ENCODE measurements at places on chromosomes 6 and 20.

GRCh38 chr6:13026557-13026956, 301.8 kb downstream of the TBC1D7 start:
- no peak for DNase-seq

DNA sequence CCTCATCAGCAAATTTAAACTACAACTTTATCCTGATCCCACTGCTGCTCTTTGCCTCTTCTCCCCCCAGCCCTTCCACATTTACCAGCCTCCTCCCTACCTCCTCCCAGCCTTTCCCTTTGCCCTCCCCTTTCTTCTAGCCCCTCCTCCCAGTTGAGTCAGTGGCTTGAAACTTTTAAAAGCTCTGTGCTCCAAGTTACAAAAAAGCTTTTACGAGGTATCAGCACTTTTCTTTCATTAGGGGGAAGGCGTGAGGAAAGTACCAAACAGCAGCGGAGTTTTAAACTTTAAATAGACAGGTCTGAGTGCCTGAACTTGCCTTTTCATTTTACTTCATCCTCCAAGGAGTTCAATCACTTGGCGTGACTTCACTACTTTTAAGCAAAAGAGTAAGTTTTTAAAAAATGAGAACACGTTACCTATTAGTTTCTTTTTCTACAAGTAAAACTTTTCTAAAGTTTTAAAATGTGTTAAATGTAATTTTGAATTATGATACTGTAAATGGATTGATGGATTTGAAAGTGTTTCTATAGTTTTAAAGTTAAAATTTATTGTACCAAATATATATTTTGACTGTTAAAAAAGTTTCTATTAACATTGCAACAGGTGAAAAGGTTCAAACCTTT, at the start of gene GJA1:
Gene GJA1, plus strand, starts transcription at position 203 of the 626 bp plus-strand sequence. CDS start 11,202 bp downstream, outside the sequence.
- DNase-seq, result peak; percentile 8

GRCh38 chr20:63498960-63499337, at the start of gene EEF1A2:
EEF1A2 (minus strand) TSS chr20:63499083; CDS start chr20:63497763, 1,320 bp downstream.
- DNase-seq, result peak; percentile 29

- DNase-seq, result no peak
Observed at GRCh38 chr6:75012018-75012417, 193.8 kb downstream of the COL12A1 start.

DNA sequence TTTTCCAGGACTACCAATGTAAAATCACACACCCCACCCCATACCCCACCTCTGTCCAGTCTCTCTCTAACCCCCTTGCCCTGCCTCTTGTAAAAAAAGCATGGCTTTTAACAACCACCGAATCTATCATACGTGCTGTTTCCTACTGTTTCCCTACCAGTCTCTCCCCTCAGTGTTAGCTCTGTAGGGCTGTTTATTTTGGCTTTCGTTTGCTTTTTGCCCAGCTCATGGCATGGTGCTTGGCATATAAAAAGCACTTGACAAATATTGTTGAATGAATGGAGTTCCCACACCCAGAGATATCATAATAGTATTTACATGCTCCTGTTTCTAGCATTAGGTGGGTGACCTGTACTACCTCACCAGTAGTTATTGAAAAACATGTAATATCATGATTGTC, 148.2 kb downstream of the OPRM1 start:
- DNase-seq, result no peak

DNA sequence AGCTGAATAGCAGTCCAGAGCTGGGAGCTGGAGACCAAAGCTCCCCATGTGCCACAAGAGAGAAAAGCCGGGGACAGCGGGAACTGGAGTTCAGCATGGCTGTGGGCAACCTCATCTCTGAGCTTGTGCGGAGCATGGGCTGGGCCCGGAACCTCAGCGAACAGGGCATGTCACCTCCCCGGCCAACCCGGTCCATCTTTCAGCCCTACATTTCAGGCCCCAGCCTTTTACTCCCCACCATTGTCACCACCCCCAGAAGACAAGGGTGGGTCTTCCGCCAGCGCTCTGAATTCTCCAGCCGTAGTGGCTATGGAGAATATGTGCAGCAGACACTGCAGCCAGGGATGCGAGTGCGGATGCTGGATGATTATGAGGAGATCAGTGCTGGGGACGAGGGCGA, 4.0 kb downstream of the CUL9 start:
- no peak for DNase-seq

DNA sequence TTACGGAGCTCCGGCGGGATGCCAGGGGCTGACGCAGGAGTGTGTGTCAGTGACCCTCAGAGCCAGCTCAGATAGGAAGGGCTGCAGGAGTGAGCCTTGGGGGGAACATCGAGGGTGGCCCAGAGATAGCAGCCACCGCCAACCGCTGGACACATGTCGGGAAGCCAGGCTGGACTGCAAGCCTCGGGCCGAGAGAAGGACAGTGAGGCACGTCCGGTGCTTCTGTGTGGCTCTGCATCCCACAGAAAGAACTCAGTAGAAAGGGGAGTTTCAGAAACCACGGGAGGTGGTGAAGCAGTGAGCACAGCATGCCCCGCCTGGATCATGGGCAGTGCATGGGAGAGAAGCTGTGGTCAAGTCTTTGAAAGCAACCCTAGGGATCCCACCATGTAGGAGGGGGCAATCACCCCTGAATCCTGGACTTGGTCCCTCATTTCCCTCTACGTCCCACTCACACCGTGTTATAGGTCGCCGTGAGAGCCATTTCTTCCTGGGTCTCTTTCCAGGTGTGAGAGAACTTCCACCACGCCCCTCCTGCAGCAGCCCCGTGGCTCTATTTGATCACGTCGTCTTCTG, 383.7 kb upstream of the CDH4 start:
- DNase-seq, result no peak

GRCh38 chr6:149043476-149044130, 273.9 kb upstream of the TAB2 start:
- DNase-seq, result peak; percentile 50

- DNase-seq, result no peak
Observed at GRCh38 chr6:170212956-170213636, 77.8 kb downstream of the DLL1 start.

DNA sequence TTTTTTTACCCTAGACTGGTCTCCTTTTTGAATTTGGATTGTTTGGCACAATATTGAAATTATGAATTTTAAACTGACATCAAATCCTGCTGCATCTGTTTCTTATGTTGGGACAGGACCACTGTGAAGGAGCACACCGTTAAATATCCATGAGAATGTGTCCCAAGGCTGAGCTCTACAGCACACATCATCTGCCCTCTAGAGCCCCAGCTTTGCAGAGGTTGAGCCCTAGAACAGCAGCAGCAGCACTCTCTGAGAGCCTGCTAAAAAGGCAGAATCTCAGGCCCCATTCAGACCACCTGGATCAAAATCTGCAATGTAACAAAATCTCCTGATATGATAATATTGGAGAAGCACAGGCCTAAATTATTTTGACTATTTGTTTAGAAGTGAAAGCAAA, 192.1 kb upstream of the CCN2 start:
- DNase-seq, result no peak

GRCh38 chr6:162344646-162345010, 382.9 kb downstream of the PRKN start:
- no peak for DNase-seq

DNA sequence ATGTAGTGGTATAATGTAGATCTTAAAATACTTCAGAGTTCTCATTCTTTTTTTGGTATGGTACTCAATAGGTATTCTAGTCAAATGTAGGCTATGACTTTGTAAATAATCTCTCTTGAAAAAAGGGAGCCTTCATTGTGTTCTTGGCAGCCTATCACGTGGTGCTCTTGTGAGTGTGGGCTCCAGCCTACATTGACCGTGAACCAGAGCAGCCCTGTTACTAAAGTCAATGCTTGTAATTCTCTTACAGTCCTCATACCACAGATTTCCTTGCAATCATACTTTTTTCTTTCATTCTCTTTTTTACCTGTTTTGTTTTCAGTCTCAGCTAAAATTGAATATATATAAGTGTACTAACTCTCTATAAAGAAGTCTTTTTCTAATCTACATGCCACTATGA, 31.1 kb downstream of the ARID1B start:
- DNase-seq, result no peak

DNA sequence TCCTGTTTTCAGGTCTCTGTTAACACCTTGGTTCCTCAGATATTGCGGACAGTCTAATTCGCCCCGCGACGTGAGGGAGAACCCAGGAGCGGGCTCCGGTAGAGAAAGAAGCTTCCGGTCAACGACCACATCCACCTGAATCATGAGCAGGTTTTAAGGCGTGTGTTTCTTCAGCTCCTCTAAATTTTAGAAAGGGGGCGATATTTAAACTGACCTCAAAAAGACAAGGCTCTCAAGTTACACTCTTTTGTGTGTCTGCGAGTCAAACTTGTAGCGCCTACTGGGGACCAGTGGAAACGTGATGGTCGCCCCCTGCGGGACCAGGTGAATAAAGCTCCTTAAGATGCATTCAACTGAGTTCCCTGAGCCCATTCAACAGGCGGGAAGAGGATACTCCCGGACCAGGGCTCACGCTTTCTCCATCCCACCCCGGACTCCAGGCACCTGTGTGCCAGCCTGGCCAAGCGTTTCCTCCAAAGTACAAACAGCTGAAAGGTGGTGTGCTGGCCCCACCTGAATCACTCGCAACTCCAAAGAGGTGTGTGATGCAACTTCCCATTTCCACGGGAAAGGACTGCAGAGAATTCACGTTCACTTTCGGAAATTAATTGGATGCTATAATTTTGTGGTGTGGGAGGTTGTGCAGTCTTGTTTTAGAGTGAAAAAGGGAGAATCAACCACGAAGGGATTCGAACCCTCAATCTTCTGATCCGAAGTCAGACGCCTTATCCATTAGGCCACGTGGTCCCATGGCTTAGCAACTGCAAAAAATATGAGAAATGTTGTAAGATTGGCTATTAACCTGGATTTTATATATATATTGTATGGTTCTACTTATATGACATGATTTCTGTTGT, 17.0 kb downstream of the GPX5 start:
- peak; percentile 39 for DNase-seq

DNA sequence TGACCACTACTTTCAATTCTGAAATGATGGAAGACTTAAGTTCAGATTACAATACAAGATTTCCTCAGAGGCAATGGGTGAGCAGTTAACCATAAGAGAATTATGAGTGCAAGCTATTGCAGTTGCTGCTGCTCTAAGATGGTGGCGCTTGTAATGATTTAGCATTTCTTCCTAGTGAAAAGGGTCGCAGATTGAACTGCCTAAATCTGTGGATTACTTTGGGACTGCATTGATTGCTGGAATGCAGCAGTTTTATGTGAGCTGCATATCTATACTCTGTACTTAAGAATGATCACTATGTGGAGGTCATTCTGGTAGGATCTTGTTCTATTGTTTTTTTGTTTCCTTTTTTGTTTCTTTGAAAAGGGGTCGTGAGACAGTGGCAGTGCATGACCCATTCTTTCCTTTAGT, 5.3 kb downstream of the SCAF8 start:
- no peak for DNase-seq

DNA sequence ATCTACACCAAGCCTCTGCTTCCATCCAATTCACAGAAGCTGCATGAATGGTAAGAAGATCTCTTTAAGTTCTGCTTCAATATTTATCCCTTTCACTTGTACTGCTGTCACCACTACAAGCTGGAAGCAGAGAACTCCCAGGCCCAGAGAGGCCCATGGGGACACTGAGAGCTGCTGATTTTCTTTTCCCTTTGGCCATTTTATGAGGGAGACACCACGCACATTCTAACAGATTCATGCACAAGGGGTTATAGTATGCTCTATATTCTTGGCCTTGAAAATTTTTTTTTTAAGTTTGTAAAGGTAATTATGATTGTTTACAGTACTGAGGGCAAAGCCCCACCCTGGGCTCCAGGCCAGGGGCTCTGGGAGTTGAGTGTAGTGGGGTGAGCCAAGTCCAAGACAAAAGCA, 88.4 kb downstream of the MYB start:
- DNase-seq, result no peak

DNA sequence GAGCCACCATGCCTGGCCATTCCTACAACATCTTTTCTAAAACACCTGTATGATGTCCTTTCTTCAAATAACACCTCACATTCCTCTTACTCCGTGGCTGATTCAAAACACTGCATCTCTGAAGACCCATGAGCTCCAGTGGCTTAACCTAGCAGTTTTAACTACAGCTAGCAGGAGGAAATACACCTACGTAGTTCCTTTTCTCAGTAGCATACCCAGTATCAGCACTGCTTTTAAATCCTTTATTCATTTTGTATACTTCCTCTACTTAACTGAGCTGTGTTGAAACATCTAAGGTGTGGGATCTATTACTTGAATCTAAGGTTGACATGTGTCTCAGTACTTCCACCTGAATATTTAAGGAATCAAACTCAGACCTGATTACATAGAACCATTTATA, 113.6 kb upstream of the CCDC28A start:
- DNase-seq, result no peak

DNA sequence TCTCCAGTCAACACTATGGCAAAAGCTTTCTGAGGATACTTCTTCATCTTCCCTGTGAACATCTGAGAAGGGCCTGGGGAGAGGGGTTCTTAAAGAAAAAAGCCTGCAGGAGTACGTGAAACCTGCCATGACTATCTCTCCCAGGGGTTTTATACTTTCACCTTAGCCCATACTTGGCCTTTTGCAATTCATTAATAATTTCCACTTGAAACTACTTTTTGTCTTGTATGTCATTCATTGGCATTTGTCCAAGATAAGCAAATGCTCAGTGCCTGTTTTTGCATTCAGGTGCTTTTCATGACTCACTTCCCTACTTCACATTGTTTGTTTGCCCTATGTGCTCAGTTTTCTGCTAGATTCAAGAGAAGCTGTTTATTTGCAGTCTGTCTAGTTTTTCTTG, 580.3 kb upstream of the GJE1 start:
- no peak for DNase-seq

DNA sequence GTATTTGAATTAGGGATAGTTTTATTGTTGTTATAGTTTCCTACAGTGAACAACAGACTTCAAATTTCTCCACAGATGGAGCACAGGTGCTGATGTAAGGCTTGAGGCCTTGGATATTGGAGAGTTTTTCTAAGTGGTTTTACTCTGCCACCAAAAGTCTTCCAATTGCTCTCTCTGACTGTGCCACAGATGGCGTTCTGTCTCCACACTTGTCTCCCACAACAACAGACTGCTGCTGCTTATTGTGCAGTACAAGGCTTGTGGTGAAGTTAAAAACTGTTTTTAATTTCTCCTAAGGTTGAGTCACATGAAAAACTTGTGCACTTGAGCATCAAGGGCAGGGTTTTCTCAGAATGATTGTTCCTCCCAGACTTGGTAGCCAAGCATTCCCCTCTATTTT, 460.9 kb upstream of the KHDRBS2 start:
- DNase-seq, result no peak

GRCh38 chr6:136362421-136363356, 73.0 kb upstream of the BCLAF1 start:
- DNase-seq, result no peak

GRCh38 chr20:59948828-59949720, 8.9 kb downstream of the FAM217B start:
- peak; percentile 73 for DNase-seq

DNA sequence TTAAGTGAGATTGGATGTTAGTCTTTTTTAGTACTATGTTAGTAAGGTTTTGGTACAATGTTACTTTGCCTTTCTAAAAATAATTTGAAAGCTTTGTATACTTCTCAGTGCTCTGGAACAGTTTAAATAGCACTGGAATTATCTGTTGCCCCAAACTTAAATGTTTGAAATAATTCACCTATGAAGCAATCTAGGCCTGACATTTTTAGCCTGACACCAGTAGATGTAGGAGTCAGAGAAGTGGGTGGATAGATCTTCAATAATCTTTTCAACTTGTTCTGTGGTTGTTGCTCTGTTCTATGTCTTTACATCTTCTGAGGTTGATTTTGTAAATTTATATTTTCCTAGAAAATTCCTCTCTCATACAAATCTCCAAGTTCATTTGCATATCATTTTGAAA, 103.1 kb upstream of the ADGRF1 start:
- peak; percentile 49 for DNase-seq

All from suppressor macrophage treated with lipopolysaccharide for 1 hour (primary cell).